ENCODE measurements at places on chromosomes 3 and 15.

DNA sequence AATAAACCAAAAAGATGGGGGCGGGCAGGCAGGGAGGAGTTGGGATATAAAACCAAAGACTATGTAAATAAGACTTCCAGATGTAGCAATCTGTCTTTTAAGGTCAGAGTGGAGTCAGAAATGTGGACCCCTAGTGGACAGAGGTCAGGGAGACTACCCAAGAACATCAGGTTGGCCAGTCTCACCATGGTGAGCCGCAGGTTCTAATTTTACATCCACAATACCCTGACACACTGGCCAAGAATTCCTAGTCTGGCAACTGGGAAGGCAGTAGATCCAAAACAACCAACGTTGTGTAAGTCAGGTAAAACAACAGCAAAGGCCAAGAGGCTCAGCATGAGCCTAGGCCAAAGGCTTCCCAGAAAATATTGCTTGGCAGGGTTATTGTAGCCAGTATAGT lies 203.4 kb downstream of the FOXP1 start:
- DNase-seq: no peak

DNA sequence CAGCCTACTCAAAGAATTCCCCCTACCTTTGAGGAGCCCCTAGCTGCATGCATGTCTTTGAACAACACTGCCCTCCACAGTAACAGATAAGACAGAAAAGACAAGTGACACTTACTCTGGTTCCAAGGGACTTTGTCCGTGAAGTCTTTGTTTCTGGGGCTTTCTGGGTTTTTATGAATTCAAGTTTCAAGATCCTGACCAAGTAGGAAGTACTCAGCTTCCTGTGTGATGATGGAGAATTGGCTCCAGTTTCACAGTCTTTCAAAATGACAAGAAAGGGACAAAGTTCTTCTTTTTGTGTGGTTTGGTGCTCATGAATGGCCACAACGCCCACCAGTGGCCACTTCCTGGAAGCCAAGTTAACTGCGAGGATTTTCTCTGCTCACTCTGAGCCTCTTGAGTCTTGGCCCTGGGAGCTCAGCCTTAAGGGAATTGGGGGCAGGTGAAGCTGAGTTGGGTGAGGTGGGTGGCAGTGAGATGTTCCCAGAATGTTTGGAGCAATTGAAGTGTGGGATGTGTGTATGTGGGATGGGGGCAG lies at the start of gene CCR1:
CCR1 (minus strand) TSS at position 147 of the 538 bp plus-strand sequence. CDS start 4,000 bp downstream, outside the sequence.
- DNase-seq: peak; percentile 74

GRCh38 chr3:193803288-193803687 lies 210.3 kb downstream of the OPA1 start:
- DNase-seq: no peak

GRCh38 chr15:58178668-58179067 lies 40.5 kb downstream of the AQP9 start:
- DNase-seq: no peak

DNA sequence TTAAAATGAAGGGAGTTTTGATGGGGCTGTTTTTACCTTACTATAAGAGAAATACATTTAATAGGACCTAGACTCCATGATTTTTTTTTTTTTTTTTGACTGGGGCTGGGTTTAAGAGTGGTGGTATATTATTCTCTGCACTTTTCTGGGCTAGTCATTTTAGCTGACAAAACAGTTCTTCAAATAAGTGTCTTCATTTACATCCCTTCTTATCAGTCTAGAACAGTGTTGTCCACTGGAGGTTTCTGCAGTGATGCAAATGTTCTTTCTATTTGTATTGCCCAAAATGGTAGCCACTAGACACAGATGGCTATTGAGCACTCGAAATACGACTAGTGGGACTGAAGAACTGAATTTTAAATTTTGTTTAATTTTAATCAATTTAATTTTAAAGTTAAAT lies 37.2 kb downstream of the KLHL18 start:
- no peak for DNase-seq

GRCh38 chr3:147493065-147493464 lies 83.9 kb downstream of the ZIC1 start:
- DNase-seq: no peak

DNA sequence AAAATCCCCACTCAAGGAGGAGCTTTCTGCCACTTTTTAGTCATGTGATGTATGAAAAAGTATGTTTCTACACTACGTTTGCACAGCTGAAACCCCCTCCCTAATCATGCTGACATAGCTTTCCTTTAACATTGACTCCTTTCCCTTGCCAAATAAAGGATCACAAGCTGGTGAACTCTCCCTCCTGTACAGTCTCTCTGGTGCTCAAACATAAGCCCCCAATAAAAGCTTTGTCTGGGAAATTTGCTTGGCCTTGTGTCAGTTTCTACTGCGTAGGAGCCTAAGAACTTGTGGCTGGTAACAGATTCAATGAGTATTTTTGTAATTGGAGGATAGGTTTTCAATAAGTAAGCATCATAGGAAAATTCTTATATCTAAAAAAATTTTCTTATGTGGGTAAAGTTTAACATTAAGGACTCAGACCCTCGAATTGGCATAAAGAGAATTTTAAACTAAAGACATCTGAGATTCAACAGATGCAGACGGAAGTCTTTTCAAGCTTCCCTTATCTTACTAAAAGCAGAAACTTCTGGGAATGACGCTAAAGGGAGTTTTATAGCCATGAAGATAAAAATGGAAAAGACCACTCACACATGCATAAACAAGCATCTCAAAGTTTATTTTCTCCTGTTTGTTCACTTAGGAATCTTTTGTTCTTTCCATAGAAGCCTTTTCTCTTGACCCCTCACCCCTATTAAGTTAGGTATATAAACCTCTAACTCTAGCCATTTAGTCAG lies 44.1 kb upstream of the P2RY1 start:
- no peak for DNase-seq

DNA sequence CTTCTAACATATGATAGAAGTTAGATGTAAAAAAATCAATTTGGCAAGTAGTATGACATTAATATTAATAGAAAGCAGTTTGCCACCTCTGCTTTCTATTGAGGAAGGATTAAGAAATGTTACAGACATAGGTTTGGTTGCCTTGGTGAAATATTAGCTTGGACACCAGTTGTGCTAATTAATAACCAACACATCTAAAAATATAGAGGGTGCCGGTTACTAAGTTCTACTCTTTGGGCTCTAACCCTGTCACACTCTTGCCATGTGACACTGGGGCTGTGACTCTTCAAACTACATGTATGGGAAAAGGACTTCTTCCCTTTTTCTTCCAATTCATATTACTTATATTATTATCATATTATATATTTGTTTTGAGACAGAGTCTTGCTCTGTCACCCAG lies 64.4 kb downstream of the TRIM71 start:
- no peak for DNase-seq

DNA sequence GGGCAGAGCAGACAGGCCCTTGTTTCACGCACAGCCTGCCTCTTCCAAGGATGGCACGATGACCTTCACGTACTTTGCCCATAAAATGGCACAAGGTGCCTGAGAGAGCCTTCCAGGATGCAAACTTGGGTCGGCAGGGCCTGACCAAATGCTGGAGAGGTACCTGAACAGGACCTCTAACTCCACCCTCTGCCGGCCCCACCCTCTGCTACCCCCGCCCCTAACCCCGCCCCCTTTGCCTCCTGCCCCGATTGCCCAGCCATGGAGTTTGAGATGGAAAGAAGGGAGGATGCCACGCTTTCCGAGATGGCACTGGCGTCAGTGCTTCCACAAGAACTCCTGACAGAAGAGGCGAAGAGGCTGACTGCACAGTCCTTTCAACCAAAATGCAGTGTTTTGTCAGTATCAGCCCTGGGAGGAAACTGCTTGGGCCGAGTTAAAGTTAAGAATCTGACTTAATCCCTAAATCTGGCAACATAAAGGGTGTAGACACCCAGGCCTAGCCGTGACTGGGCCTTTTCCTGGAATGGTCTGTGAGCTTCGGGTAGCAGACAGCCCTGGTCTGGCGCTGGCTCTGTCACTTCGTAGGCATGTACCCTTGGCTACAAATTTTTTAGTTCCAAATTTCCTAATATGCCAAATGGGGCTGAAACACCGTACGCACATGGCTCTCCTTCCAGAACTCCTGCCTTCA lies 230.3 kb upstream of the RGMA start:
- DNase-seq: no peak

DNA sequence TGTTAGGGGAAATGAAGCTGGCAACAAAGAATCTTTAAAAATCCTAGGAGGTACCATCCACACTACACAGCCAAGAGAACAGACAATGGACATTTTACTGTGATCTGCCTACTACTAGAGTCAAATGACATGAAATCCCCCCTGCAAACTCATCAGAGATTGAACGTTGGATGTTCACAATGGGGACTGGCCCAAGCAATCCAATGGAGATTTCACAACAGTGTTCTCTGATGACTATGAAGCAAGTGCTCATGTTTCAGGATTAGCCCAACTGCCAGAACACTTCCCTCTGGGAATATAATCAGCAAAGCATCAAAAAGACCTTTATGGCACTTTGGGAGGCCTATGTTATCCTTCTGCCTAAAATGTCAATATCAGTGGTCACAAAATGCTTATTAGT lies 97.8 kb downstream of the IGSF11 start:
- no peak for DNase-seq

- no peak for DNase-seq
These were observed 29.4 kb downstream of the ZNF589 start for GRCh38 chr3:48270306-48270705.

- no peak for DNase-seq
These were observed 7.5 kb downstream of the DET1 start for GRCh38 chr15:88538972-88539371.

Data from RPMI7951 (cell line).